ENCODE measurements at places on chromosomes 4 and X.

DNA sequence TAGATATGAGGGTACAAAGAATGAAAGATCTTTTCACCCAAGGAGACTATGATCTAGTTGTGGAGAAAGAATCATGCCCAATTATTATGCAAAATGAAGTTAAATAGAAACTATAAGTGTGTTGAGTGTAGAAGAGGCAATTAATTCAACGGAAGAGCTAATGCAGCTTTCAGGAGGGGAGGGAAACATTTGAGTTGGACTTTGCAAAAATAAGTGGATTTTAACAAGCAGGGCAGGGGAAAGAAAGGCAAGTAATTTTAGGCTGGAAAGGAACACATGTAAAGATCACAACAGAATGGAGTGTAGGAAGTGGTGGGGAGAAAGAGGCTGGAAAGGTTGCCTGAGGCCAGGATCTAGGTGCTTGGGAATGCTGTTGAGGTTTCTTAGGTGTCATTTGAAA, 44.1 kb downstream of the KLHL15 start:
- DNase-seq: no peak

DNA sequence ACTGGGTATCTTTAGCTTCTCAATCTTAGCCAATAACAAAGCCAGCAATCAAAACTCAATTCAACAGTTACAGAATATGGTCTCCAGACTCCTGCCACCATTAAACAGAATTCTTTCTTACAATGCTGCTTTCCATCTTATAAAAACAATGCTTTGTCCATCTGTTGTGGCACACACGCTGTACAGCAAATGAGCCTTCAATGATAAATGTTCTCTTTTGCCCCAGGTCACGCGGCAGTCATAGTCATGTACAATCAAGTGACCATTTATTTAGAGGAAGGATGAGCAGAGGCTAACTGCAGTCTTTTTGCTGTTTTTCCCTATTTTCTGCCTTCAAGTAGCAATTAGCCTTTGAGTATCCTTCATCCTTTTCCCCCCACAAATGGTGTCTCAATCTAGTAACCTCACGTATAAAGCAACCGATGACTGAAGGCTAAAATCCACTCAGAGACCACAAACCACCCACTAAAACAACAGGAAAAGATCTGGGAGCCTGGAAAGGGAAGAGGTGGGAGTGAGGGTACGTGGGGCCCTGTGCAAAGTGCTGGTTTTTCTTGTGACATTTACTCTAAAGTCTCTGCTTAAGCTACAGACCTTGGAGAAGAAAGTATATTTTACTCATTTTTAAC, 24.4 kb downstream of the TRIM2 start:
- peak; percentile 12 for DNase-seq

DNA sequence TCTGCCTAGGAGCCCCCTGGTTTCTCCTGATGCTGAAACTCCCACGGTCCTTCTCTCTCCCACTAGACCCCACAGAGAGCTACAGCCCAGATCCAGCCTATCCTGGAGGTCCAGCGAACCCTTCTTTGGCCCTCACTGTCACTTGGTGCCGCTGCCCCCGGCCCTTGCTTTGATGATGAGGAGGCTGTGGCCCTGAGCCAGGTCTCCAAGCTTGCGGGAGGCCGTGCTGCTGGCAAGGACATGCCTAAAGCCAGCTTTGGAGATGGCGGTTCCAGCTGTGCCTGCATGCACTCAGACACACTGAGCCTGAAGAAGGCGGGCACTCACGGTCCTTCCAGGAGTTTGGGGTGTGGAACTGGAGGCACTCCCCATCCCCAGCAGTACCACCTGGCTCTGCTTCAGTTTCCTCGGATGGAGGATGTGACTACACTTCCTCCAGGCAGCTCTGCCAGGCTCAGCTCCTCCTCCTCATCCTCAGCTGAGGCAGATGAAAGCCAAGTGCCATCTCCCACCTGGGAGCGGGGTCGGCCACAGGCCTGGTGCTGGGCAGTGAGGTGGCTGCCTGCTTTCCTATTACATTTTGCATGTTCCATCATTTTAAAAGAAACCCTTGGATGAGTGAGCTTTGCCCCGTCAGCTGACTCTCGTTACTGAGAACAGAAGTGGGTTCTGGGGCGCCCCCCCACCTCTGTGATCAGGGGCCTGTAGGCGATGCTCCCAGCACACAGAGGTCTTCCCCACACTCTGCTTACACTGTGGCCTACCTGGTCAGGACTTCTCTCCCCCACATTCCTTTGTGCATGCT, 9.0 kb downstream of the TNIP2 start:
- DNase-seq: no peak

DNA sequence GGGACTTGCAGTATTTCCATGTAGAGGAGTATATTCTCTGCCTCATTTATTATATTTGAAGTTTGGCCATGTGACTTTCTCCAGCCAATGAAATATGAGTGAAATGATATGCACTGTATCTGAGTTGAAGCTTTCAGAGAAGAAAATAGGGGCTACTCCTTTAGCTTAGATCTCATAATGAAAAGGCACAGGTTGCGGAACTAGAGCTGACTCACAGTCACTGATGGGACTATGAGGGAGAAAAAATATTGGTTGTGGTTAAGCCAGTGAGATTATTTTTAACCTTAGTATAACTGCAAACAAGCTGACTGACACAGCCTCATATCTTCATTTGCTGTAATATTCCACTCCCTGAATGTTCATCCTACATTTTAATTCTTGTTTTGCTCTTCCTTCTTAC, 1104.3 kb downstream of the RPA4 start:
- DNase-seq: no peak

DNA sequence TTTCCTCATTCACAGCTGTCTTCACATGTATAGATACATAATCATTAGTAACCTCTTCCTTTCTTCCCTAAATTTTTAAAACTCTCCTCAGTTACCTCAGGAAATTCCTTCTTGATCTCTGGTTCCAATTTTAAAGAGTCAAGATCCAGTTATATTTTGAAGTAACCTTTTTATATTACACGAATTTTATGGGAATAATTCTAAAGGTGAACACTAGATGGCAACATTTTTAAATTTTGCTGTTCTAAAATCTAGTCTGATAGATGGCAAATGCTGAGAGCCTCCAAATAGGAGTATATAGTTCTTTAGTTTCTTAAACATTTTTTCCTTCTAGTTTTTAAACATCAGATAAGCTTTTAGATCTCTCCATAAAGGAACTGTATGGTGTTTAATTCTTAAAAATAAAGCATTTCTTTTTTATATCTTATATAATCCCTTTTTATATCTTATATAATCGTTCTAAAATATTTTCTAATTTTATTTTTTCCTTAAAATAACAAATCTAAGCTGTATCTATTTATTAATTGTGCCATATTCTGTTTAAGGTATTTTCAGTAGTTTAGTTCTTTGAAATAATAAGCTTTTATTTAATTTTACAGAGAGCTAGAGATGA, 37.9 kb upstream of the PAPSS1 start:
- DNase-seq: peak; percentile 64

- no peak for DNase-seq
Measured at GRCh38 chr4:78553529-78554060, 2.0 kb downstream of the ANXA3 start.
